Islet precursor cell (in vitro differentiated cells): ENCODE measurements at places on chromosomes 5 and 9.

GRCh38 chr9:92745881-92746280, 18.8 kb downstream of the BICD2 start:
- peak; percentile 32 for DNase-seq

GRCh38 chr5:149747833-149748366, 17.8 kb downstream of the PPARGC1B start:
- DNase-seq: no peak

GRCh38 chr5:31485376-31486207, 46.3 kb downstream of the DROSHA start:
- DNase-seq: no peak

DNA sequence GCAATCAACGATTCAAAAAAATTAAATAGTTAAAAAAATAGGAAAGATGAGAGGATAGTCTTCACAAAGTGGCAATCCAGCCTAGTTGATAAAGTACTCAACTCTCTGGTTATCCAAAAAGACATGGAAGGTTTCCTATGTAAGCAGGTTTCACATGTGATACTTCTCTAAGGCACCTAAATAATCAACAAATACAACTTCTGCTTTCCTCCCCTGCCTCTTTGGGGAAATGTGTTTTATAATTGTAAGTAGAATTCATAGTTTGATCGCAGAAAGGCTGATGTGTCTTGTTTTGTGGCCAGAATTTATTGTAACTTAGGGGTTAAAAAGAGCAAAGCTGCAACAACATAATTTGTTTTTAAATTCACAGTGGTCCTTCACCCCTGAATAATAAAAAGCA, 855.5 kb upstream of the DMAC1 start:
- DNase-seq: no peak

GRCh38 chr9:35856882-35857281, 13.3 kb downstream of the OR13J1 start:
- DNase-seq: peak; percentile 39

DNA sequence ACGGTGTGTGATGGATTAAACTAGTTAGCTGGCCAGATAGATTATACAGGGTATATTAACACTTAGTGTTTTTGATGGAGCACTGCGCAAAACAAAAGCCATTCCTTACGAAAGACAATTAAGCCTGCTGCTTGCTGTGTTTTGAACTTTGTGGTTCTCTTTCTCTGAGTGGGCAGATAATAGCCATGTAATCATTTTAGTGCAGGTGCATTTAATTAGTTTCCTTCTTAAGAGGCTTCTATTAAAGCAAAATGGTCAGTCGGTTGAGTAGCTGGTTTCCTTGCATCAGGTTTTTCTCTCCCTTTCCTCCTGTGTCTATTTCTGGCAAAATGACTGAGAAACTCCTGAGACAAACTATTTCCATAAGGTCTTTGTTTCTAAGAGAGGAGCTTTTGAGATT, 512.5 kb downstream of the DMAC1 start:
- no peak for DNase-seq

GRCh38 chr5:54073735-54074134, 236.6 kb downstream of the ARL15 start:
- DNase-seq: peak; percentile 62

GRCh38 chr9:130129432-130130061, 42.7 kb upstream of the NCS1 start:
- DNase-seq: no peak

- no peak for DNase-seq
Observed at GRCh38 chr5:56685503-56686217, 129.7 kb upstream of the MAP3K1 start.

- DNase-seq: no peak
Observed at GRCh38 chr9:32533336-32533735, 7.3 kb upstream of the RIGI start.

- no peak for DNase-seq
Observed at GRCh38 chr5:9533096-9533495, 12.8 kb downstream of the SEMA5A start.

DNA sequence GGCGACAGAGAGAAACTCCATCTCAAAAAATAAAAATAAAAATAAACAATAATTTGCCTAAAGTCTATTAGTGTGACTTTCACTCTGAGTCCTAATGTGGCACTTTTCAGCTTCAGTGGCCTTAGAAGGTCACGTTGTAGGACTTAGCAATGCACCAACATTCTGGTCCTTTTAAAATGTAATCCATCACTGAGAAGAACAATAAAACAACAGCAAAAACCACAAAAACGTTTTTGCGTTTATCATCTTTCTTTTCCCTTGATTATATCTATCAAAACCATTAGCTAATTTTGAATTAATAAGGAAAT, 190.1 kb upstream of the ZNF608 start:
- DNase-seq: no peak

DNA sequence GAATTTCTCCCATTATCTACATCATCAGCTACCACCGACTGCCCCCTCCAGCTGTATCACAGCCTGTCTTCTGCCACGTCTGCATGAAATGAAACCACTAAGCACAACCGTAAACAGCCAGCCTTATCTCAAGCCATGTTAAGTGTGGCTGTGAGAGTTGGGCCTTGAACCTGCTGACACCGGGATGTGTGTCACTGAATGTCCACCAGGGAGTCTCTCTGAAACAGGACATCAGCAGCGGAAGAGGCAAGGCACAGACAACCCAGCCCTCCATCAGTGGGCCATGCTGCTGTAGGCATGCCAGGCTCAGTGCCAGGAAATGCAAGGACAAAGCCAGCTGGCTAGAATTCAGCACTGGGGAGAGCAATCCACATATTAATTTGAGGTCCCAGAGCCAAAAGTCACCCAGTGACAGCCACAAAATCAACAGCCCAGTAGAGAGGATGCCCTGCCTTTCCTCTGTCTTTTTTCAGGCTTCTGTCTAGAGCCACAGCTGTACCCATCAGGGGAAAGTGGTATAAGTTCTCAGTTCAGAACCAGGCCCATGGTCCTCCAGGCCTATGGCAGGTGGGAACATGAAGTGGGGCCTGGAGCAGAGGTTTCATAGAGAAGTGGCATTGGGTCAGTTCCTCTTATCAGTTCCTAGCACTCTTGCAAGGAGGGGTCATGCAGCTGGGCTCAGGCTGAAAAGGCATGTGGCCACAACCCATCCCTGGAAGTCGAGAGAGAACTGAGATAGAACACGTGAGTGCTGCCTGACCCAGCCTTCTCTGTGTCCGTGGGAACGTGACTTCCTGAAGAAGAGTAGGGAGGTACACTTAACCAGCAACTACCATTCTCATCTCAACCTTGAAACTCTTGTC, 199.4 kb downstream of the ESM1 start:
- no peak for DNase-seq

- DNase-seq: peak; percentile 32
Observed at GRCh38 chr5:136016945-136017530, 11.8 kb upstream of the TGFBI start.

- DNase-seq: no peak
Observed at GRCh38 chr9:125131778-125132177, 11.6 kb downstream of the SCAI start.

GRCh38 chr5:78889369-78890140, 95.6 kb downstream of the ARSB start:
- DNase-seq: no peak

- peak; percentile 49 for DNase-seq
Observed at GRCh38 chr9:113656771-113657670, 193.5 kb downstream of the RGS3 start.

- DNase-seq: no peak
Observed at GRCh38 chr9:75683591-75683990, 206.9 kb upstream of the PCSK5 start.

- no peak for DNase-seq
Observed at GRCh38 chr5:110872200-110872599, 133.4 kb downstream of the SLC25A46 start.

- peak; percentile 33 for DNase-seq
Observed at GRCh38 chr9:113708821-113709713, 167.0 kb upstream of the ZNF618 start.

GRCh38 chr9:6930827-6931226, 173.1 kb downstream of the KDM4C start:
- DNase-seq: peak; percentile 66

DNA sequence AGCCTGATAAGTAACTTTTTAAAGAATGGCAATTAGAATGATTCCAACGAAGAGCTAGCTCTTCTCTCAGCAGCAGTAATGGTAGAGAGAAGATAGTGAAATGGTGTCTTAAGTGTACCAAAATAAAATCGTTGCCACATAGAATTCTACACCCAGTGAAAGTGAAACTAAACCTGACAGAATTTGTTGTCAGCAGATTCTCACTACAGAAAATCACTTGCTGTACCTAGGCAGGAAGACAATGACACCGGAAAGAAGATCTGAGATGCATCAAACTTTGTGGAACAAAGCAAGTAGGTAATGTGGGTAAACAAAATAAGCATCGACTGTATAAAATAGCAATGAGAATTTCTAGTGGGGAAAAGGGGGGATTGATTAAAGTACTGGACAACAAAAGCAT, 20.7 kb upstream of the EBF1 start:
- no peak for DNase-seq

GRCh38 chr9:4842213-4842612, 49.5 kb downstream of the RCL1 start:
- no peak for DNase-seq
